Omental fat pad (tissue), 4 donors: ENCODE measurements at places on chromosomes 7 and 10.

- no peak for DNase-seq
Observed at GRCh38 chr7:29891766-29892165, 85.5 kb downstream of the WIPF3 start.

GRCh38 chr10:6416892-6417512, 163.1 kb downstream of the PRKCQ start:
- no peak for DNase-seq

DNA sequence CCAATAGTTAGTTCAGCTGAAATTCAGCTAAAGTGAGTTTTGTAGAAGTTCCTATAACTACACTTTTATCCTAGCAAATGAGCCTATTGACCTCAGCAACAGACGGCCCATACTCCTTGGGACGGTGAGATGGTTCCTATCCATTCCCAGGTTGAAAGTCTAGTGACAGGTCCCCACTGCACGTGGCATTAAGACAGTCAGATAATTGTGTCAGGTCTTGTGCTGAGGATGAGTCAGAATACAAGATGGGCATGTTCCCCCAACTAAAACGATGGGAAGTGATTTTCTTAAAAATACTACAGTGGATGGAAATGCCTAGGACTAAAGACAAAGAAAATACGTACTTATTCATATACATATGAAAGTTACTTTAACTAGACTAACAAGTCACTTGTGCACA, 2.1 kb downstream of the CAV1 start:
- no peak for DNase-seq

GRCh38 chr7:134527979-134528371, 608 bp downstream of the AKR1B10 start:
- no peak for DNase-seq

DNA sequence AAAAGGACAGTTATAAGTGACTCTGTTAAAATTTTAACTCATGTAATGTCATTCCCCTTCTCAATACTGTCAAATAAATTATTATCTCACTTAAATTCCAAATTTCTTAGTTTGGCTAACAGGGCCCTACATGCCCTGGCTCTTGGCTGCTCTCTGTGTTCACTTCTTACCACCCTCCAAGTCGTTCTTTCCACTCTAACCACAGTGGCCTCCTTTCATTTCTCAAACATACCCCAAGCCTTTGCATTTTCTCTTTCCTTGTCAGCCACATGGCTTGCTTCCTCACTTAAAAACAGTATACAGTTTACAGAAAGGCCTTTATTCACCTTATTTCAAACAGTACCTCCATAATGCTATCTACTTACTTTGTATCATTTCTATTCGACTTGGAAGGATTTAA, 737.1 kb upstream of the ZWINT start:
- no peak for DNase-seq

- DNase-seq, result no peak
Observed at GRCh38 chr10:110843796-110844616, 27.7 kb upstream of the PDCD4 start.

- DNase-seq, result no peak
Observed at GRCh38 chr10:126902157-126902556, 3.1 kb upstream of the DOCK1 start.
